Activated CD8-positive, alpha-beta memory T cell treated with anti-CD3 and anti-CD28 coated beads for 1 hour (primary cell): ENCODE measurements at places on chromosomes 2 and 18.

GRCh38 chr18:74866577-74866976, 268.9 kb downstream of the ZNF407 start:
- no peak for DNase-seq

GRCh38 chr2:32617599-32618189, 10.2 kb upstream of the TTC27 start:
- no peak for DNase-seq

- no peak for DNase-seq
These were observed 32.6 kb downstream of the PPP1R1C start for GRCh38 chr2:182018218-182018617.

DNA sequence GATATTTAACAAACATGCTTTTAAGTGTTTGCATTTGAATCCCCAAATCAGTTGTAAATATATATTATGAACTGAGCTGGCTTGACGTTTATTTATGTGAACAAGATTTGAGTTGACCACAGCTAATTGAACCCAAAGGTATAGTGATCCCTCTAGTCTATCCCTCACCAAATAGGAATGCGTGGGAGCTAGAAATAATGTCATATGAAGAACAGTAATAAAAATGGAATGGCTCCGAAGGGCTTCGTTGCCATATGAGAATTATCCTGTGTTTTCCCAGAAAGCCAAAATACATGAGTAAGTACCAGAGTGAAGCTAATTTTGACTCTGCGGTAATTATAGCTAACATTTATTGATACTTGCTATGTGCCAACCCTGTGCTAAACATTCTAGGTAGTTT, 142.7 kb downstream of the ADCYAP1 start:
- DNase-seq, result no peak

DNA sequence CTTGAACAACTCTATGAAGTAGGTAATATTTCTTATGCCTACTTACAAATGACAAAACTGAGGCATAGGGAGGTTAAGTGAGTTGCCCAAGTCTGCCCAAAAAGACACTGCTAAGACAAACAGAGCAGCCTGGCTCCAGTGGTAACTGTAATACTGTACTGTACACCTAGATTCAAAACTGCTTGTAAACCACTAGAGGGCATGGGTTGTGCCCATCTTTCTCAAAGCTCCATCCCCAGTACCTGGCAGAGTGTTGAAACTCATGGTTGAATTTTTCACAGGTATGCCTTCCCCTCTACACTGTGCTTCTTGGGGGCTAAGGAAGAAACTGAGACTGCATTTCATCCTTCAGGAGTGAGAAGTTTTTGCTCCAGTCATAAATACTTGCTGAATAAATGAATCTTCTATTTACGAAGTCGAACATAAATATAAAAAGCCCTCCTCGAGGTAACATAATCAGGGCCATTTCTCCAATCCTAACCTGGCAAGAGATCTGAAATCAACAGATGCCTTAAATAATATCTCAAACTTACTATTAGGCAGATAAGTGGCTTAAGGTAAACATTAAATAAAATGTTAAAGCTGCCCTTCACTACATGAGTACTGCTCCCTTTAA, 2.0 kb downstream of the PPP4R1 start:
- DNase-seq, result no peak

DNA sequence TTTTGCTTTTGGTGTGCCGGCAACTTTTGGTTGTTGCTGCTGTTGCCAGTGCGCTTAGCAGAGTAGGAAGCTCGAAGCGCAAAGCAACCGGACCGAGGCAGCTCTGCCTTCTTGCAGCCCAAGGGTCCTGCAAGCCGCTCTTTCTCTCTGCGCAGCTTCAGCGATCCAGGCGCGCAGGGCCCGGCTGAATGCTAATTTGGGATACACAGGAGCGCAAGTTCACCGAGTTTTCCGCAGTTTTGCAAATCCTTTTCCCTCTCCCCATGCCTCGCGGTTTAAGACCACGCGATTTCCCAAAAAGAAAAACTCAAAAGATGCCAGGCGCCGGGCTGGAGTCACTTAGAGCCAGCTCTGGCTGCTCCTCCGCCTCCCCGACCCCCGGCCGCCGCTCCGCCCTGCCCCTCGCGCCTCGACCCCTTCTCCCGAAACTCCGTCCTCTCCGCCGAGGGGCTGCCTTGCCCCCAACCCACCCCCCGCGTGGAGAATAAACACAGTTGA, 13.5 kb upstream of the SIX3 start:
- DNase-seq, result no peak

DNA sequence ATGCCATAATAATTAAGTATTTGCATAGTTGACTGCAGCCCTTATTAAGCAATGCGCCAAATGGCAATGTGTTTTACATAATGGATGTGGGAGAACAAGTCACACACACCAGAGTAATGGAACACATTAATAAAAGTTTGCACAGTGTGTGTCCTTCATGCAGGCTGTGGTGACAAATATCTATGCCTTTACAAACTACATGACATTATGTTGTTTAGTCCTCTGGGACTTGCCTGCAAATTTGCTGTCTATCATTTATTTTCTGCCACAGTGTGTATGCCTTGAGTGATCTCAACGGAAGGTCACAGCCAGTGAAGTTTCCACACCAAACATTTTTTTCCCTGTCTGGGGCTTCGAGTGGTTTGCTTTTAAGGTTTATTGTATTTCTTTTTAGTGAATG, 175.2 kb upstream of the TMEFF2 start:
- no peak for DNase-seq

DNA sequence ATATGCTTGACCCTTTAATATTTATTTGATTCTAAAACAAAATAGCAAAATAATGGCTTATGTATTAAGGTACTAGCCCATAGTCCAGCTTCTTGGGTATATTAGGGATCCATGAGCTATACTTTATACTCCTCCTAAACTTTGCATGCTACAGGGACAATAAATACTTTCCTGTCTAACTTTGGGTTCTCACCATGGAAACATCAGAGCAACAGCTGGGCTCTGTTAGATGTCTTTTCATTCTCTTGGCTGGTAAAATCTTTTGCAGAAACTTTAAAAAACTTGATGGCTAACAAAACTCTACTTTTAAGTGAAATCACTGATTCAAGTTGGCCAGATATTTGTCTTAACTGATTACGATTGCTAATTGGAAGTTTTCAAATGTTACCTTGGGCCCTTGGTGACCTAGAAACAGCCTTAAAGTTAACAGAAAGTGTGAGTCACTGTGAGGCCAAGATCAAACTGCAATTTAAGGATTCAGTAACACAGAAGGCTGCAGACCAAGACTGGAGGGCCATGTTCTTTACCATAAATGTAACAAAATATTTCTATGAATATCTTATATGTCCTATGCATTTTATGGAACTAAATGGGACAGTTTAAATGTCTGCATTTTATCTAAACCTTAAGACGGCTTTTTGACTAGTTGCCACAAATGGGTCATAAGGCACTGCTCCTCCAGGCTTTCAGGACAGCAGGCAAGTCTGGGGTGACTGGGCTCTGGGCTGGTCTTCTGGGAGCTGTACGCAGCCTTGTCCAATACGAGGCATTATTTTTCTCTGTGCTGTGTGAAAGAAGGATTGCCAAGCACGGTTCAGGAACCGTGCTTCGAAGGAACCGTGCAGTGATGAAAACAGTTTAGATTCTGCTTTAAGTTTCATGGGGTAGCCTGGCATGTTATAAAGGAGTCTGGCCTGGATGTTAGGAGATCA, 188.5 kb downstream of the TPGS2 start:
- DNase-seq, result no peak
